Myocyte (in vitro differentiated cells): ENCODE measurements at places on chromosomes 2 and 18. TPM values are rescaled to one million over a fixed set of nuclear protein-coding genes. Genes with fewer than 3 reads are reported as not detected.

CRACDL gene
- total RNA-seq: 0.11 and 0.26 TPM in 2 replicates

DNA sequence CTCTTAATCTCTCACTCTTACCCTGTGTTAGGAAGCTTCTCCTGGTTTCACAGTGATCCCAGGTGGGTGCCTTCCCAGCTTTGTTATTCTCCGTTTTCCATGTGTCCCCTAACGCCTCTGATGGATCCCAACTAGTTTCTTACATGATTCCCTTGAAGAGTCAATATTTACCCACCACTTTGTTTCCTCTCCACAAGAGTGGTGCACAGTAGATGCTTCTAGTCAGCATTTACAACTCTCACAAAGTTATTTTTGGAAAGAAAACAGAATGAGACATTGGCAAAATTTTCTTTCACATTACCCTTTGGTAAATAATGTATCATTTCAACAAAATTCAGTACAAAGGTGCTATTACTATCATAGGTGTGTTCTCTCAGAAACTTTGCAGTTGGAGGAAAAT lies 1611.1 kb upstream of the ZEB2 start:
- DNase-seq: no peak

- DNase-seq: no peak
Observed at GRCh38 chr18:73168236-73168635, 300.4 kb upstream of the NETO1 start.

EVX2 gene
- total RNA-seq: not detected in 2 replicates

DNA sequence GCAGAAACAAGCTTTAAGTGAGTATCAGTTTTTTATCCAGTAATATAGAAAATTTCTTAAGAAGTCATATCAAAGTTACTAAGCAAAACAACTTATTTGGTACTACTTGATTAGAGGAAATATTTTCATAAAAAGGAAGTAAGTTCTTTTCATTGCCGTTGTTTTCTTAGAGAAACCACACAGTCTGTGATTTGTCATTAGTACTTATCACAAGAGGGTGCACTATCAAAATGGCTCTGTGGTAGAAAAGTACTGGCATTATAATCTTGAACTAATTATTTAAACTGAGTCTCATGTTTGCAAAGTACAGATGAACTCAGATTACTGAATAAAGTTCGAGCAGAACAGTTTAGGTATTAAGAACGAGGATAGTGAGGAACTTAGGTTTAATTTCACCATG lies 93.4 kb downstream of the IKZF2 start:
- no peak for DNase-seq

GRCh38 chr2:3490191-3491170 lies 28.9 kb downstream of the ADI1 start:
- DNase-seq: no peak

- DNase-seq: no peak
Observed at GRCh38 chr18:55452123-55452611, 135.8 kb downstream of the TCF4 start.

- DNase-seq: no peak
Observed at GRCh38 chr2:25499157-25499556, 157.4 kb upstream of the DNMT3A start.

DNA sequence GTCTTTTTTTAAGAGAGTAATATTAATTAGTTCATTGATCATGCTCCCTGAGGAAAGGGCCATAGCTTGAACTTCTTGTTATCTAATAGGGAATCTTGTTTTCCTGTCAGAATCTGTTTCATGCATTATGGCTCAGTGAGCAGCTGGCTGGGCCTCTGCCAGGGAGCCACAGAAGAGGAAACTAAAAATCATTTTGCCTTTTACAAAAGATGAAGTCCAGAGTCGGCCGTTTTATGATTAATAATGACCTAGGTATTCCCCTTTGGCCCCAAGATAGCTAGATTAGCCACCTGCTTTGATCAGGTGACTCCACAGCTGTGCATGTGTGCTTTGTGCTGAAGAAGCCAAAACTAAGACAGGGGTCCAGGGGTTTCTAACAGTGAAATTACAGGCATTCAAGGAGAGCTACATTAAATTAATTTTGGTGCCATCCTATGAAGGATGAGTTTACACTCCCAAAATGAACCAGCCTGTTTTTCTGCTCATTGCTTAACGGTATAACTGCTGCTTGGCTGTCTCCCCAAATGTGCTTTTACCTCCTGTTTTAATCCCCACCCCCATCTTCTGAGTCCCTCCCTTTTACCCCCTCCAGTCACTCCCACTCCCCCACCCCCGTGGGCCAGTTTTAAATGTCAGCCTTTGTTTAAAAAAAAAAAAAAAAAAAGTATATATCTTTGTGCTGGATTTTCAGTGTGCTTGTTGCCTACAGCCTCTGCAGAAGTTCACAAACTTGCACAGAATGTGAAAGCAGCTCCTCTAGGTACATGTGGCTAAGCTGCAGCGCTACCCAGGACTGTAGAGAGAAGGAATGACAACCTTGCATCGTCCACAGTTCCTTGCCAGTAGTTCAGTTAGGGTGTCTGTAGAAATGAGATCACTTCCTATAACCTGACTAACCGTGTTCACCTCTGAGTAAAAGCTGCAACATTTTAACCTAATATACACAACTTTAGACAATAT lies 93.1 kb downstream of the CABLES1 start:
- DNase-seq: peak; percentile 52

- no peak for DNase-seq
Observed at GRCh38 chr18:49901862-49902340, 88.6 kb upstream of the ACAA2 start.

LYG2 gene
- total RNA-seq: not detected in 2 replicates
